ENCODE measurements at places on chromosomes 3 and 15. TPM values are rescaled to one million over a fixed set of nuclear protein-coding genes. Genes with fewer than 3 reads are reported as not detected.

CADPS gene
- total RNA-seq: 0.03 TPM

HIGD2B gene
- 0.11 TPM for total RNA-seq

HHLA2 gene
- total RNA-seq: not detected

RGMA gene
- 1.8 TPM for total RNA-seq

SAMMSON gene
- total RNA-seq: 3.6 TPM

MORC1 gene
- not detected for total RNA-seq

HACL1 gene
- 54.5 TPM for total RNA-seq

IQCF5 gene
- not detected for total RNA-seq

WDR49 gene
- total RNA-seq: not detected

GORASP1 gene
- total RNA-seq: 33.9 TPM

SAMD7 gene
- total RNA-seq: not detected

KY gene
- 0.16 TPM for total RNA-seq

STRIT1 gene
- total RNA-seq: not detected

COL6A6 gene
- not detected for total RNA-seq

ENTPD3 gene
- not detected for total RNA-seq

NME9 gene
- total RNA-seq: 0.19 TPM

AGBL1 gene
- total RNA-seq: not detected

NUP210 gene
- total RNA-seq: 16.0 TPM

CPLX3 gene
- 0.08 TPM for total RNA-seq

FANCD2OS gene
- not detected for total RNA-seq

CGNL1 gene
- 0.08 TPM for total RNA-seq

SPATA12 gene
- not detected for total RNA-seq

SLC28A2 gene
- total RNA-seq: not detected

ST3GAL6 gene
- 4.4 TPM for total RNA-seq

SNTN gene
- total RNA-seq: not detected

ADIPOQ gene
- not detected for total RNA-seq

Measured in A375 (cell line).